Uterine smooth muscle cell (primary cell): ENCODE measurements at places on chromosomes 1 and 21. TPM values are rescaled to one million over a fixed set of nuclear protein-coding genes. Genes with fewer than 3 reads are reported as not detected.

Gene TSPAN2
- total RNA-seq = 0.55 and 1.7 TPM in 2 replicates

Gene RXRG
- total RNA-seq = not detected in 2 replicates

Gene ADAMTS4
- 14.9 and 37.3 TPM in 2 replicates for total RNA-seq

Gene LEFTY2
- under 0.01 TPM in 1 of 2 replicates, not detected in the other for total RNA-seq

Gene GFI1
- total RNA-seq = 0.11 TPM in 1 of 2 replicates, not detected in the other

Gene ETV3L
- total RNA-seq = not detected in 2 replicates
